ENCODE measurements at places on chromosomes 2 and 18.

DNA sequence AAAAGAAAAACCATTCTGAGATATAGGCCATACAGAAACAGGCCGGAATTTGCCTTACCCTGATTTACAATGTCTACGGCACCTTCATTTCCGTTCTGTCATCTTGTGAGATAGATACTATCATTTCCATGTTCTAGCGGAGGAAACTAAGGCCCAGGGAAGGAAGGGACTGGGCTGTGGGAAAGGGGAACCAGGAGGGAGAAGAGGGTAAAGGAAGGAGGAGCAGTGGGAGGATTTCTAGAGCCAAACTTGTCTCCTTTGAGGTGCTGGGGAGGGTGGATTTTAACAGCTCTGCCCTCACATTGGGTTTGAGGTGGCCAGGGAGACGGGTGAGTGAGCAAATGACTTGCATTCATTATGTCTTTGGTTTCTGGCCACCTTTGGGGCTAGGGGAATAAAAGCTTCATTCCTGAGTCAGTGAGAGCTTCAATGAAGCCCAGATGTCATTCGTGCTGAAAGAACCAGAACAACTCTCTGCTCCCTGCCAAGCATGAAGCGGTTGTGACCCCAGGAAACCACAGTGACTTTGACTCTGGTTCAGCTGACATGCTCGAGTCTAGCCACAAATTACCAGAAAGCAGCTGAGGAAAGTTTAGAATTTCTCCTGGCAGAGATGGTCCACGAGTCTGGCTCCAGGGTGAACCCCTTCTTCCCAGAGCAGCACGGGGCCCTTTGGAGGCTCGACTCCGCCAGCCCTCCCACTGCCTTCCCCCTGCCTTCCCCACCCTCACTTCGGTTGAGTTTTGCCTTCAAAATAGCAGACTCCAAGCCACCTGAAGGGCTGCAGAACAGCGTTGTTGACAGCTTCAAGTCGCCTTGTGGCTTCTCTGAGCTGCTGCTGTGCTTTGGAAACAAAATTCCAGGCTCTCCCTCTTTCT is 3.8 kb downstream of the ACTG2 start:
- no peak for DNase-seq

GRCh38 chr2:62831729-62832128 is 126.2 kb downstream of the EHBP1 start:
- DNase-seq = no peak

GRCh38 chr2:241461693-241462677 is 46.4 kb downstream of the STK25 start:
- no peak for DNase-seq

DNA sequence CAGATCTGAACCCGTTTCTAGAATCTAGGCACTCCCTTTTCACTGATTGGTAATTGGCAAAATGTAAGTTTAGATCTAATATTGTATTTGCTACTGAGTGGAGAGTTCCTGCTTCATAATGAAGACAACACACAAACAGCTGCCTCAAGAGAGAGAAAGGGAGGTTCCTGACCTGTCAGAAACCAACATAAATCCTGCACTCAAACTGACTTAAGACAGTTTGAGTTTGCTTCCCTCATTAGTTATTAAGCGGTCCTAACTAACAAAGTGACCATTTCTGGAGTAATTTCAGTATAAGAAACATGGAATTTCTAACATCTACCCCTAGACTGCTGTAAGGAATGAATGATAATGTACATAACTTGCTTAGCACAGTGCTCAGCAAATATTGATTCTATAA is 191.2 kb downstream of the METTL4 start:
- DNase-seq = no peak

Measured in G401 (cell line).